ENCODE measurements at places on chromosomes 7 and 10.
A peak's percentile ranks its signal among the peaks of the same experiment; 100 is the strongest.

- DNase-seq: peak; percentile 8
These were observed 52.5 kb downstream of the NPY start for GRCh38 chr7:24336461-24336860.

DNA sequence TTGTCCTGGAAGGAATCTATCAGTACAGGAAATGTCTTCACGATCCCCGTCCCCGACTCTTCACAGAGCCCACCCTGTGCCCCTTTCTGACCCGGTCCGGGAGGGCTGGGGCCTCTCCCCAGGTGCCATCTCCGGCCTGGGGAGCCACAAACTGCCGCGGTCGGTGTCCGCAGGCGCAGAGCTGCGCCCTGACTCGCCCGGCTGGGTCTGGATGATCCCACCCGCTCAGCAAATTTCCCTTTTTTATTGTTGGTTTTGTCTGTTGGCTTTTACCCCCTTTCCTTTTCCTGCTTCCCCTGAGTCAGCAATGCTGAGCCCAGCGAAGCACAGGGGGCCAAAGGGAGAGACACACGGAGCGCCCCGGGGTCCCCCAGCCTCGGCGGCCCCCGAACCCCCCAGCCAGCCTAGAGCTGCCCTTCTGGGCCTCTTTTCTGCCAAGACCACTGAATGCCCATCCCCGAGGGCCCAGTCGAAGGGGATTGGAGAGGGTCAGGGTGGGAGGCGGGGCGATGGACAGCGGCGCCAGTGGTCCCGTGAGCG, 30.9 kb downstream of the LEP start:
- no peak for DNase-seq

DNA sequence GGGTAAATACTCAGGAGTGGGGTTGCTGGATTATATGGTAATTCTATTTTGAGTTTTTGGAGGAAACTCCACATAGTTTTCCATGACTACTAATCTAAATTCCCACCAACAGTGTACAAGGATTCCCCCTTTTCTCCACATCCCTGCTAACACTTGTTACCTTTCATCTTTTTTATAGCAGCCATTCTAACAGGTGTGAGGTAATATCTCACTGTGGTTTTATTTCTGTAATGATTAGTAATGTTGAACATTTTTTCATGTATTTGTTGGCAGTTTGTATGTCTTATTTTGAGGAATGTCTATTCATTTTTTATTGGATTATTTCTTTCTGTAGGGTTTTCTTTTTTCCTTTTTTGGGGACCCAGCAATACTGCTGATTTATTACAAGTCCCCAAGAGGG, 14.9 kb downstream of the TAF3 start:
- DNase-seq: no peak

DNA sequence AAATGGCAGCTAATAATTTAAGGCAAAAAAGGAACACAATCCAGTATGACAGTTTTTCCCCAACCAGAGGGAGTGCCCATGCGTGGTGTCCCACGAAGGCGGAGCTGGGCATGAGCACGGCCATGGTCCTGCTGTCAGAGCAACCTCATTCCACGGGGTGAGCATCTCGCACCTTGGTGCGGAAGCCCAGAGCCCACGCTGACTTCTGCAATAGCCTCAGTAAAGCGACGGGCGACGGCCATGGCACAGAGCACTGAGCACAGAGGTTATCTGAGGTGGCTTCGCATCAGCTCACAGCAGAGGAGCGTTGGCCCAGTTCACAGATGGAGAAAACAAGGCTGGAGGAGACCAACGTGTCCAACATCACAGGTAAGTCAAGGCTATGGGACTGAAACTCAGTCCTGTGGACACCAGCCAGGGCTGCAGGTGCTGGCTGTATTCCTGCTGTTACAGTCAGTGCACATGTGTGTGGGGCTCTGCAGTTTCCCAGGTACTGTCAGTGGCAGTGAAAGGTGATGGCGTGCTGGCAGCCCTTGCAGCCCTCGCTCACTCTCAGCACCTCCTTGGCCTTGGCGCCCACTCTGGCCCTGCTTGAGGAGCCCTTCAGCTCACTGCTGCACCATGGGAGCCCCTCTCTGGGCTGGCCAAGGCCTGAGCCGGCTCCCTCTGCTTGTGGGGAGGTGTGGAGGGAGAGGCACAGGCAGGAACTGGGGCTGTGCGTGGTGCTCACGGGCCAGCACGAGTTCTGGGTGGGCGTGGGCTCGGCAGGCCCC, 525.6 kb downstream of the PTPRN2 start:
- no peak for DNase-seq

GRCh38 chr10:82335831-82336230, 460.8 kb downstream of the NRG3 start:
- DNase-seq: no peak

DNA sequence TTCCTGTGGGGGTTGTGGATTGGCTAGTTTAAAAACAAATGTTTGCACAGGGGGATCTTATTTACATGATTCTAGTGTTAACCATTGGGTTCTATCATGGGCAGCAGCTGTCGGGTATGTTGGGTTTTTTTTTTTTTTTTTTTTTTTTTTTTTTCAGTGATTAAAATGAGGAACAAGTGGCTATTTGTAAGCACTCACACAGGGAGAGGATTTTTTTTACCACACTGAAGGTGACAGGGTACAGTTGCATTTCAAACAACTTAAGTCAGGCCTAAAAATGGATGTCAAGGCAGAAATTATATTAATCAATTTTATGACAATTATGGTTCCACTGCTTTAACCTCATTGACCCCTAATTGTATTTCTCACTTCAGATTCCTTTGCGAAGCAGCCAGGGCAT, 92.8 kb downstream of the CD36 start:
- DNase-seq: no peak

DNA sequence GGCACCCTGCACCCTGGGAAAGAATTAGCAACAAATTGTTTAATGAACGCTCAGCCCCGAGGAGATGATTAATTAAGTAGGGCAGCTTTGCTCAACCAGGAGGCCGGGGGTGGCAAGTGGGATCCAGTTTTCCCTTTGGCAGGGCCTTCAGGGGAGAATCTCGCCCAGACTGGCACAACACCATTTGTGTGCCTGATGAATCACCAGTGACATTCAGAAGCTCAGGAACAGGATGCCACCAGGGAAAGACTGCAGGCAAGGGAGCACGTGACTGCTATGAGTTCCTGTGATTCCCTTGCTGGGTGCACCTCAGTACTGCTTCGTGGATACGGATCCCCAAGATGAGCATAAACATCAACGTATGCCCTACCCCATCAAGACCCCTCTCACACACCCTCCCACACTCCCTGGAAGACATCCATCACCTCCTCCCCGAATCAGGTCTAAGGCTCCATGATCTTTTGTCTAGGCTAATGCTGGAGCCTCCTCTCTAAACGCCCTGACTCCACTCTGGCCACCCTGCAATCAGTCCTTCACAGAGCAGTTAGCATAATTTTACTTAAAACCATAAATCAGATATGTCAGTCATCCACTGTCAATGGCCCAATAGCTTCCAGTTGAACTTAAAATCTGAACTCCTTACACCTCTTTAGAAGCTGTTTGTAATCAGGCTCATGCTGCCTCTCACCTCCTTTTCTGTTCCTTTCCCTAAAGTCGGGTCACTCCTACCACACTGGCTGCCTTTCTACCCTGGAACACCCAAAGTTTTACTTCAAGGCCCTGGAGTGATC, 109.2 kb upstream of the AGK start:
- no peak for DNase-seq

DNA sequence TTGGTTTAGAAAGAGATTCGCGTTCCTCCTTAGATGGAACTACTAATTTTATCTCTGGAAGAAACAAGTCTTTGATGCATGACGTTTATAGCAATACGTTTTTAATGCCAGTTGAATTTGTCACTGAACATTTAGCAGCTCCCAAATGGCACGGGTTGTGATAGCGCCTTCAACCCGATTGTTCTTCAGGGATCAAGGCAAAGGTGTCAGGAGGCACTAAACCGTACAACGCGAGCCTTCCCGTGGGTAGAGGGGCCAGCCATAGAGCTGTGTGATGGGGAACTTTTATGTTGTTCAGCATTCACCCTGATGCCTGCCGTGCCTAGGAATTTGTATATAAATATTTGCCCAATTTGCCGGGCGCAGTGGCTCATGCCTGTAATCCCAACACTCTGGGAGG, 3.4 kb downstream of the GET4 start:
- no peak for DNase-seq

GRCh38 chr10:99430116-99430450, 341 bp downstream of the GOT1 start:
- DNase-seq: no peak

- DNase-seq: no peak
These were observed 312.0 kb downstream of the WDR37 start for GRCh38 chr10:1367938-1368841.

DNA sequence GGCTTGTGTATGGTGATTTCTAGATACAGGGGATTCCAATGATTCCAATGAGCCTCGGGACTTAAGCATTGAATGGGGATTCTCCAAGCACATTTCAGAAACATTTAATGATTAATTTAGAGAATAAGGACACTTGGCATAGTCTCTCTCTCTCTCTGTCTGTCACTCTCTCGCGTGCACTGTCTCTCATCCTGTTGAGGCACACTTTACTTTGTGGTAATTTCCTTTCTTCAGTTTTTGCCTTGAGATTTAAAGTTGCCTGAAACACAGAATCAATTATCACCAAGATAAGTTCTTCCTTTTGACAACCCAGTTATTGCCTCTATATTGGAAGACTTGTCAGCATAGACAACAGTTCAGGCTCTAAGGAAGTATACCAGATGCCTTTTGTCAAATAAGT, 131.6 kb downstream of the ARID5B start:
- DNase-seq: no peak

DNA sequence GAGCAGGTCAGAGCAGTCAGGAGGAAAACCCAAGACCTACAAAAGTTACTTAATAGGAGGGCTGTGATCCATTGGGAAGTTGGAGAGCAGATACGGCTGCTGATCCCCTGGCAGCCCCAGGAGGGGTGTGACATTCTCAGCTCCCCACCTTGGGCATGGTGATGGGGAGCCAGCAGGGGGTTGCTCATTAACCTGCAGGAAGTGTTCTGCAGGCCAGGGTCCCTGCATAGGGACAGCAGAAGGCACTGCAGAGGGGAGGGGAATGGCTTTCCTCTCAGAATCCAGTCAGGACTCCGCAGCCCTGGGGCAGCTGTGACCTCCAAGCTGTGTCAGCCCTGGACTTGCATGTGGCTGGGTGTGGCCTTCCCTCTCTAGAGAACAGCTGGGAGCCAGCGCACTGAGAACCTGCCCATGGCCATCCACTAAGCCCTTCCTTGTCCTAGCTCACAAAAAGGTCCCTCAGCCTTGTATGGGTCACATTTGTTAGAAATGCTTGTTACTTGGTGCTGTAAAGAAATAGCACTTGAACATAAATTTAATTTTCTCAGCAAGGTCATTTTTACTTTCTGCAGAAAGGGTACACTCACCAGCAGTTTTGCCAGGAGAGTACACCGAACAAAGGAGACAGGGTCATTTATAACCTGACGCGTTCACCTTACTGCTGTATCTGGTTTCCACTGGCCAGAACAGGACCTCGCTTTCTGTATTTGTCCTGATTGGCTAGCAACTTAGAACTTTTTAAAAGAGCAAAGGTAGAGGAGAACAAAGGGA, 169.6 kb downstream of the COBL start:
- DNase-seq: no peak

GRCh38 chr10:97338041-97338440, 3.5 kb upstream of the FRAT2 start:
- no peak for DNase-seq

DNA sequence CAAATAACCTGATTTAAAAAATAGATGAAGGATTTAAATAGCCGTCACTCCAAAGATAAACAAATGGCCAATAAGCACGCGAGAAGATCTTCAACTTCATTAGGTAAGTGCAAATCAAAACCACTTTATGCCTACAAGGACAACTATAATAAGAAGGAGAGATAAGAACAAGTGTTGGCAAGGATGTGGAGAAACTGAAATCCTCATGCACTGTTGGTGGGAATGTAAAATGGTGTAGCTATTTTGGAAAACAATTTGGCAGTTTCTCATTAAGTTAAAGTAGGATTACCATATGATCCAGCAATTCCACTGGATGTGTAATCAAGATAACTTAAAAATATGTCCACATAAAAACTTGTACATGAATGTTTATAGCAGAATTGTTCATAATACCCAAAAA, 64.1 kb downstream of the CXCL12 start:
- DNase-seq: no peak

DNA sequence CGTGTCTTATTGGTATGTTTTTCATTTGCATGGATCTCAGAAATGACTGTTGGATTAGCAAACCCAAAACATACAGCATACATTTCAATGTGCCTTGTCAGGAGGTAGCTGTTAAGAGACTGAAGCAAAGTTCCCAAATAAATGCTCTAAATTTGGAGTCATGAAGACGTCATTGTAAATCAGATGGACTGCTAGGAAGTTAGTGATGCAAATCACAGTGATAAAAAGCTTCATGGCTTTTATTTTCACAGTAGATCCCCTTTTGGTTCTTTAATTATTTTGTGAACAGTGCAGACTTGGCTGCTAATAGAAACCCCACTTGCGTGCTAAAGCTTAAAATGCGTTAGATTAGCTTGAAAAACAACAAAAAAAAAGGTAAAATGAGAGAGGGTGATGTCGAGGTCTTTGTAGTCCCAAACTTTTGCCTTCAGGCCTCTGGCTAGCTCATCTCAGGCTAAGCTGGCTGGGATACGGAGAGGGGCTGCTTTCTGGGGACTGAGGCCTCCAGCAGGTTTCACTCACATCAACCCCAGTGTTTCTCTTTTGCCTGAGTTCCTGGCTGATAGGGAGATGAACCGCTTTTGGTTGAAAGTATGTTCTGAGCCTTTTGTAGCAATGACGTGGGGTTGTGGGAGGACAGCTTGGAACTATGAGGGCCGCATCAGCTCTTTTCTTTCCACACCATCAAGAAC, 107.1 kb upstream of the CDCA7L start:
- no peak for DNase-seq

- DNase-seq: no peak
These were observed 54.3 kb downstream of the ASB13 start for GRCh38 chr10:5611899-5612680.

DNA sequence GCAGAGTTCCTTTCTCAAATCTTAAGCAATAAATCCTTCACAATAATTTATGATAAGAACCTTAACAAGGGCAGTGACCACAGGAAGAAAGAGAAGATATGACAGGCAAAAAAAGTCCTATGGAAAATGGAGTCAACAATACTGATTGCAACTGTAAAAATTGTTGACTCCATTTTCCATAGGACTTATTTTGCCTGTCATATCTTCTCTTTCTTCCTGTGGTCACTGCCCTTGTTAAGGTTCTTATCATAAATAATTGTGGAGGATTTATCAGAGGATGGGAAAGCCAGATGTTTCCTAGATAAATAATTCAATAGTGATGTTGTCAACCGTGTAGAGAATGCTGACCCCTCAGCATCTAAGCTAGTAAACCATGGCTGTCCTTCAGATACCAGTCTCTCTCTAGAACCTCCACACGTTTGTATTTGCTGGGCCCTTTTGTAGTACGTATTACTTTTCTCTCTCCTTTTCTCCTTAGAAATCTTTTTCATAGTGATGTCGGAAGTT, 172.6 kb upstream of the BET1 start:
- no peak for DNase-seq

- DNase-seq: no peak
These were observed 11.2 kb downstream of the SFTPD start for GRCh38 chr10:79937701-79938151.

- DNase-seq: no peak
These were observed 386.9 kb downstream of the POM121L12 start for GRCh38 chr7:53422291-53422690.

Measured in stimulated activated CD4-positive, alpha-beta T cell treated with anti-CD3 and anti-CD28 coated beads, Interleukin-12 subunit alpha, Interleukin-12 subunit beta, amount 100 ng/mL, for 48 hours (primary cell).